HFF-Myc (cell line): ENCODE measurements at places on chromosomes 6 and 20.

- DNase-seq = no peak
These were observed 72.1 kb downstream of the RSPO3 start for GRCh38 chr6:127190552-127190951.

DNA sequence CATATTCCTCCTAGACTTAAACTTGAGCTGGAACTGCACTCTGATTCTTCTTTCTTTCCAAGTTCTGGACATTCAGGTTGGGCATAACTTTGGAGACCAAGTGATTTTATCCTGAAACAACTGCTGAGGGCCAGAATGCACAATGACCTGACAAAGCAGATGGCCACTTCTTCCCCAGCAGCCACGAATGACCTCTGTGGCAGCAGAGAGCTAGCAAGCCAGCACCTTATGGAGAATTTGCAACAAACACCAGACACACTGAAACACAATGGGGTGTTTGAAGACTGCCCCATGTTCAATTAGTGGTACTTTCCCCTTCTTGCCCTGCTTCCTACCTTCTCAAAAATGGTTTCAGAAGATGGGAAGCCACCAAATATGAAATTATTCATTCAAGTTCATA is 4.2 kb upstream of the TENT5A start:
- DNase-seq = no peak

DNA sequence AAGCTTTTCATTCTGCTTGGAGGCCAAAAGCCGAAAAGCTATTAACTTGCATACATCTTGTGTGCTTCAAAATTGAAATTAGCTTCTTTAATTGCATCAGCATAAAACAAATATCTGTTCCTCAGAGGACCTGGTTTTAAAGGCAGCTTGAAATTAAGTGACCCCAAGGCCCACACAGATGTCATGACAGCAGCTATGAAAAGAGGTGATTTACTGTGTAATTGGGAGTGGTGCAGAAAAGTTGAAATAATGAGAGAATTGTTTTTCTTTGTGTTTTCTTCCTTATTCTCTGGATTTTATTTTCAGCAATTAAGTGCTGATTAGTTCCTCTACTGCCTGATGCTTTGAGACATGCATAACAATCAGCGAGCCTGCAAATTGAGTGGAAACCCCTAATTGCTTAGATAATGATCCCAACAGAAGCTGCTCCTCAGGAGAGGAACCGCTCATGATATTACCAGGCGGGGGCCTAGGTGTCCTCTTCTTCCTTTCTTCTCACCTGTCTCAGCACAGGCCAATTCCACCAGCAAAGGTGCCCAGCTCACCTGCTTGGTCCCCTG is 34.1 kb upstream of the GGTLC1 start:
- no peak for DNase-seq

DNA sequence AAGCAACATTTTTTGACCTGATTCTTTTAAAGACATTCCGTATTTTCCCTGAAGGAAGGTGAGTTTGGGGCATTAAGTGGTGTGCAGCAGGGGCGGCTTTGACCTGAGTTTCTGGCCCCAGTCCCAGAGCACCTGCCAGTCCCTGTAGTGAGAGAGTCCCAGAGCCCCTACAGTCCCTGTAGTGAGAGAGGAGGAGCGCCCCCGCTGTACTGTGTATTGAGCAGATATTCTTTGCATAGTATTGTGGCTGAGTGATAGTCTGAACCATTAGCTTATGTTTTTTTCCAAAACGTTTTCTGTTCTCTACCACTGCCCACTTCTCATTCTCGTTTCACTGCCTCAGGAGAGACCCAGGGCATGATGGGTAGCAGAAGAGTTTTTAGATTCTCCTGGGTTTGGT is 17.2 kb upstream of the SH3BGRL2 start:
- no peak for DNase-seq

- DNase-seq = no peak
These were observed 56.3 kb upstream of the TULP1 start for GRCh38 chr6:35569011-35569461.

DNA sequence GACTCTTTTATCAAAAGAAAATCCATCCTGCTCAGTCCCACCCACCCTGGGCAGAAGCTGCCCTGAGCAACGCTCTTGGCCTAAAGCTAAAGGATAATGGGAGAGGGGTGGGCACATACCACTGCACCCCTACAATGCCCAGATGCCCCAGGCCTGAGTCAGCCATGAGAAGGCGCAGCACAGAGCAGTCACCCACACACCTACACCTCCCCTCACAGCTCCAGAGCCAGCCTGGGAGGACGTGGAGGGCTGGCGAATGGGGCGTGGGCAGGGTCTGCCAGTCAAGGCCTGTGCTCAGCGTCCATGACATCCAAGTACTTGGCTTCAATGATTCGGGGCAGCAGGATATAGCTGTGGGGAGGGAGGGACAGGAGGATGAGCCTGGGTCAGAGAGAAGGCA is 11.5 kb downstream of the SLC4A11 start:
- DNase-seq = no peak

- DNase-seq = no peak
These were observed 477.5 kb downstream of the GJA1 start for GRCh38 chr6:121912905-121913304.

GRCh38 chr6:154161689-154162088 is 122.6 kb downstream of the OPRM1 start:
- no peak for DNase-seq

DNA sequence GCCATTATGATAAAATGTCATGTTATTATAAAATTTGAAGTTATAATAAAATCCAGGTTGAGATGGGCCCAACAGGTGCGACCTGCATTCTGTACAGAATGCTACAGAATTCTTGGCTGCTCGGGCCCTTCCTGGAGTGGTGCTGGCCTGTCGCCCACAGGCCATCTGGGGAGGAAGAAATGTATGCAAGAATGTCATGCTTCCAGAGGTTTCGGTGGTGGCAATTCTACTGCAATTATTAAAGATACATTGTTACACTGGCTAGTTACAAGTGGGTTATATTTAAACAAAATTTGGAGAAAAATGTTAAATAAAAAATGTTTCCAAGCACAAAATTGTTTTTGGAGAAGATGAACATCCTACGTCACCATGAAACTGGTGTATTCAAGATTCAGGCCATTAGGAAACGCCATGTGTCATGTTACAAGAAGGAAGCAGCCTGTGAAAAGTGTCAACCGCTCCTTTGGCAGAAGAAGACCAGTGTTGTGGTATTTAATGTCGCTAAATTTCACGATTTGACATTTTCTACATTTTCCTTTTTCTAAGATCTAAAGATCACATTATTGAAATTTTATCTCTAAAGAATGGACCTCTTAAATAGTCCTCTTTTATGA is 7.1 kb downstream of the RAMACL start:
- no peak for DNase-seq

DNA sequence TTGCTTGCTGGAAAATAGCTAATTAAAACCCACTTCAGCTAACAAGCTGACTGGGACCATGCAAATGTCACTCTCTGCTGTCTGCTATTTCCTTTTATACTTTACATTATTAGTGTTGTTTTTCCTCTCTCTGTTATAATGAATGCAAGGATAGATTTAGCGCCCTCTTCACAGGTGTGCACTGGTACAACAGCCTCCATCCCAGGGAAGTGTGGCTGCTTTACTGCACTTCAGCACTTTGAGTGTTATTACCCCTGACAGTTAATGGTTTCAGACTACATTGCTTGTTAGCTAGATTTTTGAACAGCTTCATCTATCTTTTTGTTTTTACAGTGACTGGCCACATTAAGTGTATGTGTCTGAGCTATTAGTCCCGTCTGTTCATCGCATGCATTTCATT is 405.7 kb downstream of the RNF144B start:
- DNase-seq = no peak

GRCh38 chr20:25042531-25043498 is 15.1 kb downstream of the ACSS1 start:
- DNase-seq = no peak
